Spleen (tissue), 13 donors: ENCODE measurements at places on chromosomes 6 and 20. TPM values are rescaled to one million over a fixed set of nuclear protein-coding genes. Genes with fewer than 3 reads are reported as not detected.

DNA sequence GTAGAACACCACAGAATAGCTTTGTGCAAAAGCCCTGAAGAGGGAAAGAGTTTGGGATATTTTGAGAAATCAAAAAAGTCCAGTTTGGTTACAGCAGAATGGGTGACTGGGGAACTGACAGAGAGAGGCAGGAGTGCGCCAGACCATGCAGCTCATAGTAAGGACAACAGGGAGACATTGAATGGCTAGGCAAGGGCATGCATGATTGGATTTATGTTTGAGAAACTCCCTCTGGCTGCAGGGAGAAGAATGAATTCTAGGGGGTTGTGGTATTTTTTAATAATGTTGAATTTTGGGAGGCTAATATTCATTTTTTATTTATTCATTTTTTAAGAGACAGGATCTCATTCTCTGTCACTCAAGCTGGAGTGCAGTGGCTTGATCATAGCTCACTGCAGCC lies 49.9 kb downstream of the TGM2 start:
- DNase-seq, result no peak

GRCh38 chr6:67221226-67221625 lies 1413.9 kb upstream of the ADGRB3 start:
- DNase-seq, result no peak

- peak; percentile 56 for DNase-seq
Measured at GRCh38 chr6:170125456-170126300, 165.2 kb downstream of the DLL1 start.

- no peak for DNase-seq
Measured at GRCh38 chr6:47302043-47302442, 7.7 kb downstream of the TNFRSF21 start.

DNA sequence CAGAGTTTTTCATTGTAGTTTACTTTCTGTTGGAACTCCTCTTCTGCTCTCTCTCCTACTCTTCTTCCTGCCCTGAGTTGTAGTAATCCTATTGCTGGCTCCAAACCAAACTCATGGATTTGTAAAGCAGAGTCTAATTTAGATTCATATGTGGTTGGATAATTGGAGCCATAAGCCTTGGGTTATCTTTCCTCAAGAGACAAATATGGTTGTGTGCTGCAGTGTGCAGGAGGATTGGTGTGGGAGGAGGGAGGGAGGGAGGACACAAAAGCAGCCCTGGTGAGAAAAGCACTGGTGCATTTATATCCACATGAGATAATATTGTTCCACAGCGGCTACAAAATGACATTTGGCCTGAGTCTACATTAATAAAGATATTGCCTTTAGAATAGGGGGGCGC lies 4.2 kb downstream of the HLA-G start:
- no peak for DNase-seq

RAB44 gene
- 0.24 TPM for polyA plus RNA-seq

MTG2 gene
- polyA plus RNA-seq, result 37.7 TPM

SOBP gene
- 1.5 TPM for polyA plus RNA-seq

TMEM74B gene
- polyA plus RNA-seq, result 0.77 TPM

PRR18 gene
- polyA plus RNA-seq, result 0.03 TPM
